ENCODE measurements at places on chromosomes 7 and 10.

GRCh38 chr10:58023341-58024073 is 244.2 kb downstream of the IPMK start:
- no peak for DNase-seq

GRCh38 chr10:113788604-113789083 is 37.2 kb downstream of the PLEKHS1 start:
- no peak for DNase-seq

- no peak for DNase-seq
These were observed 191.6 kb downstream of the BICC1 start for GRCh38 chr10:58704226-58704625.

DNA sequence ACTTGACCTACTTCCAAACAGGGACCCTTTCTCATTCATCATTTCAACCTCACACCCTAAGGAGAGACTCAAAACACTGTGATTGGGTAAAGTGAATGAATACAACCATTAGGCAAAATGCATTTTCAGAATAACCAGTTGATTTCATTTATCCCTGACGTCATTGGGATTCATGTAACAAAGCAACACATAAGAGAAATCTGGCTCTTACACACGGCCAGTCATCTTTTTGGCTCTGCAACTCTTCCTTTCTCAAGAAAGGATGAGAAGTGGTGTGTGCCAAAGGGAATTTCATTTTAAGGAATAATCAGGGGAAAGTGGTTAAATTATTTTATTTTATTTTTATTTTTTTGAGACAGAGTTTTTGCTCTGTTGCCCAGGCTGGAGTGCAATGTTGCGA is 83.1 kb downstream of the CPVL start:
- DNase-seq = no peak

DNA sequence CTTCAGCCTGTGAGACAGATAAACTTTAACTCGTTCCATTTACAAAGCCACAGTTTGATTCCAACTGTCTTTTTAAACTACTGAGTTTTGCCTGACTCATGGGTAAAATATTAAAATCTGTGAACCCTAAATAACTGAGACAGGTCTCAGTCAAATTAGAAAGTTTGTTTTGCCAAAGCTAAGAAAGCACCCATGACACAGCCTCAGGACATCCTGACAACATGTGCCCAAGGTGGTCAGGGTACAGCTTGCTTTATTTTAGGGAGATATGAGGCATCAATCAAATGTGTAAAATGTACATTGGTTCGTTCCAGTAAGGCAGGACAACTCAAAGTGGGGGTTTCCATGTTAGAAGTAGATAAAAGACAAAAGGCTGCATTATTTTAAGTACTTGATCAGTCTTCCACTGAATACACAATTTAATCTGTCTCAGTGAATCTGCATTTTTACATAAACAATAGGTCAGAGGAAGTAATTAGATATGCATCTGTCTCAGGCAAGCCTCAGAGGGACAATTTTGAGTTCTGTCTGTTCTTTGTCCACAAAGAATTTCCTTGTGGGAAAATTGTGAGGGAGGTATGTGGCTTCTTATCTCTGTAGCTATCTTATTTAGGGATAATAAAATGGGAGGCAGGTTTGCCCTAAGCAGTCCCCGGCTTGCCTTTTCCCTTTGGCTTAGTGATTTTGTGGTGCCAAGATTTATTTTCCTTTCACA is 11.0 kb upstream of the PIP start:
- no peak for DNase-seq

GRCh38 chr10:116905845-116906210 is 56.5 kb downstream of the ENO4 start:
- no peak for DNase-seq

DNA sequence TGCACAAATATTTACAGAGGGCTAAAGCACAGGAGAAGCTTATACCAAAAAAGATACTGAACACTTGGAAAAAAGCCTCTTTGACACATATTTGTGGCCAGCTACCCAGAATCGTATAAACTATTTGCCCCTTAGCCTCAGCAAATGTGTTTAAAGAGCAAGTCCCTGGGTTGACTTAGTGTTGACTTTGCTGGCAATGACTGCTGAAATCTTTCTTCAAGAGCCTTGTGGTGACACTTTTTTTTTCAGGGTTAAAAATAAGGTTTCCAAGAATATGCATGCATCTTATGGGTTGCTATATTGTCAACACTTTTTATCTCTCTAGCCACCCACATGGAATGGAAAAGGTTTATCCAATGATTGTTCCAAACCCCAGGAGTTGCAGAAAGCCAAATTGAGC is 14.9 kb upstream of the PLEKHS1 start:
- no peak for DNase-seq

- peak; percentile 48 for DNase-seq
These were observed 412 bp downstream of the PIP4K2A start for GRCh38 chr10:22713853-22714478.

DNA sequence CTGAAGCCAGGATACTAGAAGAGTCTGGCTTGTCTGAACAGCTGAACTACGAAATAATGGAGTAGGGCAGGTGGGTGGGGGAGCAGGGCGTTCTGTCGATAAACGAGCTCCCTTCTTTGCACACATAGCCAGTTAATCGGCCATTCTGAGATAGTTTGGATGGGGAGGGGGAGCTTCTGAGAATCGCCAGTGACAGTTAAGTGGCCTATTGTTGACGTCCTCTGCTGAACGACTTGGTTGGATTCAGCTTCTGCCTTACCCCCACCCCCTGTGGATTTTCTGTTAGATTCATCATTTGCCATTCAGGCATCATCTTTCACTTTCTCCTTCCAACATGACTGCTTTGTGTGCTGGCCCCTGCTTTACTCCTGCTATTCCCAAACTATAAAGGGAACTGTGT is 520 bp downstream of the CPA5 start:
- DNase-seq = no peak

- DNase-seq = no peak
These were observed 30.6 kb downstream of the TARP start for GRCh38 chr7:38242814-38243213.

GRCh38 chr10:65197935-65198334 is 1676.7 kb downstream of the REEP3 start:
- DNase-seq = no peak

DNA sequence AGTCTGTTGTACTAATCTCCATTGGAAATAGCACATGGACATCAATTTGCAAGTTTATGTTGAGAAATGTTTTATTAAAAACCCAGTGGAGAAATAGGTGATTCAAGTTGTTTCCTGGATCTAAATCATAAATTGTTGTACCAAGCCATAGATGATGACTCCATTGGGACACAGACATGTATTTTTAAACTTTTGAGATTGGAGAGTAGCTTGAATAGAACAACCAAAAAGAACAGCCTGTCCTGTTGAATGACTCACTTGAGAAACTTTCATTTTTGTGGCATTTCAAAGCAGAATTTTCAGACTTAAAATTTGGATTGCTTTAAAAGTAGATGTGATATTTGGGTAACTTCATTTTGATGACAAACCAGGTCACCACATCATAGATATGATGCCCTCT is 197.5 kb downstream of the GPAM start:
- no peak for DNase-seq

DNA sequence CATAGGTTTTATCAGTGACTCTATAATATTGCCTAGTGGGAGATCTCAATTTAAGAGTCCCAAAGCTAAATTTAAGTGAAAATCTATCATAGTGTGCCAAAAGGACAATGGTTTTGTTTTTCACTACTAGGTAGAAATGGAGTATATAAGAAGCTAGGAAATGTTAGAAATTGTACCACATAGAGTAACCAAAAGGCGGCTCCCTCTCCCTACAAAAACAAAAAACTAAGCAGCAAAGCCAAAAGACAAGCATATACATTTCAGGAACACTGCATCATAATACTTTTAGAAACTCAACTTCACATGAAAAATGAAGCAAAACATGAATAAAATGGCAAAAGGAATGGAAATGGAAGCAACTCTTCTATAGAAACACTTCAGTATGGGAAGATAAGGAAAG is 271.6 kb downstream of the CACNA2D1 start:
- DNase-seq = no peak

- no peak for DNase-seq
These were observed 125.1 kb downstream of the RAPGEF5 start for GRCh38 chr7:22231806-22232205.

- DNase-seq = peak; percentile 59
These were observed 59.3 kb upstream of the COMTD1 start for GRCh38 chr10:75294866-75295701.

- no peak for DNase-seq
These were observed 422.4 kb upstream of the STEAP1 start for GRCh38 chr7:89731751-89732445.

DNA sequence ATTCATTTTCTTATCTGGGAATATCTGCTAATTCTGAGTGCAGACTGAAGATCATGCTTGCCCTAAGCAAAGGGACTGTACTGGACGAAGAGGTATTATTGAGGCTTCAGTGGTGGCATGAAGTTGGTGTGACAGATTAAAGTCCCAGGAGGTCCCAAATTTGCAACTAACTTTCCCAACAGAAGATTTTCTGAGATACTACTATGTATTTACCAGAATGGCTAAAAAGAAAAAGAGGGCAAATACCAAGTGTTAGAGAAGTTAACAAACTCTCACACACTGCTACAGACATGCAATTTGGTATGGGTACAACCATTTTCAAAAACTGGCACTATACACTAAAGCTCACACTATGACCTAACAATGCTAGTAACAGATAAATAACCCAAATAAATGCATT is 28.3 kb downstream of the IDE start:
- DNase-seq = no peak

DNA sequence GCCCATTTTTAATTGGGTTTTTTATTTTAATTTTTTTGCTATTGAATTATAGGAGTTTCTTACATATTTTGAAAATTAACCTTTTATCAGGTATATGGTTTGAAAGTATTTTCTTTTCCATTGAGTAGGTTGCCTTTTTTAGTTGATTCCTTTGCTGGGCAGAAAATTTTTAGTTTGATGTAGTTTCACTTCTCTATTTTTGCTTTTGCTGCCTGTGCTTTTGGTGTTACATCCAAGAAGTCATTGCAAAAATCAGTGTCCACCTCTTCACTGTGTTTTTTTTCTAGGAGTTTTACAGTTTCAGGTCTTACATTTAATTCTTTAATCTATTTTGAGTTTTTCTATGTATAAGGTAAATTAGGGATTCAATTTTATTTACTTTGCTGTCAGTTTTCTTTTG is 129.8 kb upstream of the FERD3L start:
- no peak for DNase-seq

DNA sequence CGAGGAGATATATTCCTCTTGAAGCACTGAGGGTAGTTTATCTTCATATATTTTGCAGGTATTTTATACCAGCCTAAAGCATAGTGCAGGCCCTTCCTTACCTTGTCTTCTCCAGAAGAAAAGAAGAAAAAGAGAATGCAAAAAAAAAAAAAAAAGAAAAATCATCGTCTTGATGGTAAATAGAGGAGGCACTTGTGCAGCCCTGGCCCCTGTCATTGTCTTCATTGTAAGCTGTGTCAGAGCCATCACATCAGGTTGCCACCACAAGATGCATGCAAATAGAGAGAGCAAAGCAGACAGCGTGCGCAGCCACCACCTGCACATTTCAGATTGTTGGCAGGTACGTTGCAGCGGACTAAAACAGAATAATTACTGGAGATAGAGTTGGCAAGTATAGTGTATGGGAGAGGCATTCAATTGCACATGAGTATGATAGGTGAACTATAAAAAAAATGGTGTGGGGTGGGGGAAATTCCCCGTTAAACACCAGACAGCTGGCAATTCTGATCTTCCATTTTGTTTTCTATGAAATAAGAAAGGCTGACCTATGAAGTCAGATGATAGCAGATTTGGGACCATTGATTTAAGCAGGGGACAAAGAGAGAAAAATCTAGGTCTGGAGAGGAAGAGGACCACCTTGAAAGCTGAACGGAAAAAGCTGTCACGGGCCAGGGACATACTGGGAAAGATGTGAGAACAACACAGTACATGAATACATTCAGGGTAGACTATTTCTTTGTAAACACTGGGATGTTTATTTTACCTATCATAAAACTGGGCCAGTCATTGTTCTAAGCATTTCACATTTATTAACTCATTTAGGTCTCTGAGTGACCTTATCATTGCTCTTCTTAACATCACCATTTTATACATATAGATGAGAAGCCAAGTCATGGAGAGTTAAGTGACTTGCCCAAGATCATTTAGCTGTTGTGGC is 306.3 kb upstream of the SP8 start:
- no peak for DNase-seq

- no peak for DNase-seq
These were observed 9.3 kb downstream of the TFEC start for GRCh38 chr7:116021237-116021636.

DNA sequence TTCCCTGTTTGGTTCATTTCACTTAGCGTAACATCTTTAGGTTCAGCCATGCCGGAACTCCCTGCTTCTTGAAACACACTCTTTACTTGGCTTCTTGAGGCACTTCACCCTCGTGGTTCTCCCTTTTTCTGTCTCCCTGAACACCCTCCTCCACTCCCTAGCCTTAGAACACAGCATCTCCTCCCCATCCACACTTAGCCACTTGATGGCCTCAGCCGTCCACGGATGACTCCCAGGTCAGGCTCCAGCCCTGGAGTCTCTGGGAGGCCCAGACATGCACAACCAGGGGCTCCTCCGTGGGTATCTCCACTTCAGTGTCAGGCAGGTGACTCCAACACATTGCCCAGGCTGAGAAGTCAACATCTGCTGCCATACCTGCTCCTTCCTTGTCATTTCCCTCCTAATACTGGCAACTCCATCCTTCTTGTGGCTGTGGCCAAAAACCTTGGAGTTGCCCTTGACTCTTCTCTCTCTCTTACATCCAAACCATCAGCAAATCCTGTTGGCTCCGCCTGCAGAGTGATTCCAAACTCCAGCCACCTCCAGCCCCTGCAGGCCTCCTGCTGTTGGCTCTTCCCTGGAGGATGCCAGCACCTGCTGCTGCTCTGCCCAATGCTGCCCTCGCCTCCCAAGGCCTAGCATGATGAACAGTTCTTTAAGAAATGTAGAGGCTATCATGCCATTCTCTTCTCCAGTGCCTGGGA is 8.4 kb upstream of the INMT start:
- DNase-seq = no peak

DNA sequence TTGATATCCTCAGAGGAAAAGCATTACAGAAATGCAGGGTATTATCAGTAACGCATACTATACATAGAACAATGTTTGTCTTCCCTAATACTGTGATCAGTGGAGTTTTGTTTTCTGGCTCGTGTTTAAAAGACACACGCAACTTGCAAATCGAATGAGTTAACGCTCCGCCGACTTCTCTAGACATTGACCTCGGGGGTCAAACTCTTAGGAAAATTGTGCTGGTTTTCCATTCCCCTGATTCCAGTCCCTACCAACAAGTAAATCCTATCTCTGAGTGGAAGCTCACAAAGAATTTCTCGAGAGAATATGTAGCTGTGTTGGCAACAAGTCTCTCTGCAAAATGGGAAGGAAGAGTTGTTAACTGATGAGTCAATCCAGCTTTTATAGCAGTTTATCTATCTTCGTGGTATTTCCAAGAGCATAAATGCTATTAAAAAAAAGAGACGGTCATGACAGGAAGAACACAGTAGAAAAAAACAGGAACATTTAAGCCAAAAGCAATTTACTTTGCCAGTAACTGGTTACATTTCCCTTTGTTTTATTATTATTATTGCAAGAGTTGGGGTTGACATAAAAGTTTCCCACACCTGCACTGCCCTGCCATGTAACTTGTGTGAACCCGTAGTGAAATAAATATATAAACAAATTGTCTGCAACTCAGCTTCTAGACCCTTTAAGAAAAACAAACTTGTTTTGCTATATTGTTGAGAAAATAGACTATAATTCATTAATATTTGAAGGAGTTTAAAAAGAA is 144.4 kb downstream of the ARID5B start:
- no peak for DNase-seq

All from stimulated activated CD4-positive, alpha-beta T cell treated with anti-CD3 and anti-CD28 coated beads, Interleukin-4, amount 100 ng/mL, for 1 hour (primary cell).